ENCODE measurements at places on chromosomes 6 and 20. TPM values are rescaled to one million over a fixed set of nuclear protein-coding genes. Genes with fewer than 3 reads are reported as not detected.

DNA sequence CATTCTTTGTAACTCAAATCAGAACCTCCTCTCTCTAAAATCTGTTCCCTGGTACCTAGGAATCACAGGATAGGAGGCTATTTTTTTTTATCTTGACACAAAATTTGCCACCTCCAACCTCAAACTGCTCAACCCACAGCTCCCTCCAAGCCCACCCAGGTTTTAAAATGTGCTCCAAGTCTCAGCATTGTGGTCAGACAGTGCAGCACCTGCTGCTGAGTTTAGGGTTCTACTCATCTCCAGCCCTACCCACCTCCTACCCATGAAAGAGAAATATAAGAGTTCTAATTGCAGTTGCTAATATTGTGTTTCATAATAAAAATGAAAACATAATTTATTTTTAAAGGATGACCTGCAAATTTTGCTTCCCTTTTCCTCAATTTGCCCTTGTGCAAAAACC, 496.5 kb downstream of the MAFB start:
- no peak for DNase-seq

DNA sequence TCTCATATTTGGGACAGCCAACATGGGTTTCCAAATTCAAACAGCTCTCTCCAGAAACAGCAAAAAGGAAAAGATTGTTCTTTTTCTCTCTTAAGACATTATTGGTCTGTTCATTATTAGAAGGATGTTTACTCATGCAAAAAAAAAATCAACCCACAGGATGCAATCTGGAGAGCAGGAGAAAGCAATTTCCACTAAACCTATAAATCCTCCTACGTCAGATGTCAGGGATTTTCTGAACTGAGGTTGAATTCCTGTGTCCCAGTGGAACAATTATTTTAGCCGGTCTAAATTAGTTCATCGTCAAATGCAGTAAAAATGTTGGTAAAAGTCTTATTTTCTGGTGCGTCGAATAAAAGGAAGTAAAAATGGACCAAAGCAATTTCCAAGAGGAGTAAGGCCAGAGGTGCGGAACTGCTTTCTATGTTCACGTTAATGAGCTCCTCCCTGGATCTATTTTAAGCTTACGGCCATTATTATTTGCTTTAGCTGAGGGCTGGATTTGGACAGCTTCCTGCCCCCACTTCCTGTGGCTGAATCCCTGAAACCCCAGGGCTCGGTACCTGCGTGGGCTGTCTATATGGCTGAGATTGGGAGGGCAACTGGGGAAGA, at the start of gene GABRR1:
TSS of gene GABRR1 (minus strand) at position 60 of the 612 bp plus-strand sequence. CDS start at position 24, 36 bp downstream.
- DNase-seq, result no peak

DNA sequence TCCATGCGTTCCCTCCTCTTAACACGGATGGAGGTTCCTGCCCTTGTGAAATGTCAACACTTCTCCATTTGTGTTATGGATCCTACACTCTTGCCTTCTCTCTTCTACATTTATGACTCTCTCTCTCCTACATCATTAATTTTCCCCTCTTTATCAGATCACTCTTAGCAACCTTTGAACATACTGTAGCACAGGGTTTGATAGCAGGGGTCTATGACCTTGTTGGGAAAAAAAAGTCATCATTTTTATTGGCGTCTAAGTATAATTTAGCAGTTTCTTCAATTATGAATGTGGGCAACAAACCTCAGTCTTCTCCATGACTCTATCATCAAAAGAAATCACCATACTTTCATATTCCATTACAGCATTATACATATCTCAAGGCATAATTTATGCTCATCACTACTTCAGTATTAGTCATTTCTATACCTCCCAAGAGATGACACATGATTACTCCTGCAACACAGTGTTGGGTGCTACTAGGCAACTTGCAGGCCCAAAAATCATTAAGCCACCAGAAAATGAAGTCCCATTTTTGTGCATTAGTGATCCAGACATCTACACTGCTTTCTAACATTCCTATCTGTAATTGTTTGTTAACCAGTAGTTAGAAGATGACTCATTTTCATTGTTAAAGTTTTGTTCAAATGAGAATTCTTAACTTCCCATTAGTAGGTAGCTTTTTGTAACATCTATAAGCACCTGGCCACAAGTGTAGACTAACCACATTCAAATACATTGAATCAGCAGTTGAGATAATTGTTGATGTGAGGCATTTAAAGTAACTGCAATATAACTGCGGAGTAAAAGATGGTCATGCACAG, 9.5 kb downstream of the CYP39A1 start:
- no peak for DNase-seq

The CCN6 gene
- not detected for total RNA-seq

The DCDC2 gene
- 0.08 TPM for total RNA-seq

The RIPPLY2 gene
- not detected for total RNA-seq
